ENCODE measurements at places on chromosomes 7 and 10.

- no peak for DNase-seq
Measured at GRCh38 chr7:95886501-95887090, 114.2 kb downstream of the DYNC1I1 start.

DNA sequence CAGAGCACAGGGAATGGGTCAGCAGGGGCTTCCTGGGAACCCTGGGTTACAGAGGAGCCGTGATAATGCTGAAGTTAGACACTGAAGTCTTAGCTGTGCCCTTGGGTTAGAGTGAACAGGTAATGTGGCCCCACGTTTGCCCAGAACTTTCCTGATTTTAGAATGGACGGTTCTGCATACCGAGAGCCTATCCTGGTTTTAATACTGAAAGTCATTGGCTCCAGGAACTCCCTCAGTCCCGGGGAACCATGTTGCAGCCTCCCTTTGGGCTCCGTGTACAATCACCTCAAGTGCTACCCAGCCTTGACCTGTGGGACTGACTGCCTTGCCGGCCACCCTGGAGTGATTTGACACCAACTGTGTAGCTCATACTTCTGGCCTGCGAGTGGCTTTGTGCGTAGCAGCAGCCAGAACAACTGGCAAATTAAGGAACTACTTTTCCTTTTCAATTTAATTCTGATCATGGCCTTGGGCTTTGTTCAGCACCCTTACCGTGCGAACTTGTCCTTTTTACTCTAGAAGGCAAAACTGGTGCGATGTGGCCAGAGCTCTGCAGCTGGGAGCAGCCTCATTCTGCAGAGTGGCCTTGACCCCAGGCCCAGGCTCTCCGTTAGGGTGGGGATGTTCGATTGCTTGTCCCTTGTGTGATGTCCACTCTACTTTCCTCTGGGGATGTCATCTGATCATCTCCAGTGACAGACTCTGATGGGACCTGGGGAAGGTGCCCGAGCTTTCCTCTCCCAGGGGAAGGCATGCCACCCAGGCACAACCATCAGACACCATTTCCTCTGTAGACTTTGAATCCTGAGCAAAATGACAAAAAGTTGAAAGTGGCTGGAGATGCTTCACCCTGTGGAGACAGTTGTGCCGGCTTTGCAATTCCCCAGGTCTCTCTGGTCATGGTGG lies 265.9 kb downstream of the GLRX3 start:
- DNase-seq = no peak

GRCh38 chr7:75945297-75946168 lies 30.6 kb downstream of the POR start:
- no peak for DNase-seq

DNA sequence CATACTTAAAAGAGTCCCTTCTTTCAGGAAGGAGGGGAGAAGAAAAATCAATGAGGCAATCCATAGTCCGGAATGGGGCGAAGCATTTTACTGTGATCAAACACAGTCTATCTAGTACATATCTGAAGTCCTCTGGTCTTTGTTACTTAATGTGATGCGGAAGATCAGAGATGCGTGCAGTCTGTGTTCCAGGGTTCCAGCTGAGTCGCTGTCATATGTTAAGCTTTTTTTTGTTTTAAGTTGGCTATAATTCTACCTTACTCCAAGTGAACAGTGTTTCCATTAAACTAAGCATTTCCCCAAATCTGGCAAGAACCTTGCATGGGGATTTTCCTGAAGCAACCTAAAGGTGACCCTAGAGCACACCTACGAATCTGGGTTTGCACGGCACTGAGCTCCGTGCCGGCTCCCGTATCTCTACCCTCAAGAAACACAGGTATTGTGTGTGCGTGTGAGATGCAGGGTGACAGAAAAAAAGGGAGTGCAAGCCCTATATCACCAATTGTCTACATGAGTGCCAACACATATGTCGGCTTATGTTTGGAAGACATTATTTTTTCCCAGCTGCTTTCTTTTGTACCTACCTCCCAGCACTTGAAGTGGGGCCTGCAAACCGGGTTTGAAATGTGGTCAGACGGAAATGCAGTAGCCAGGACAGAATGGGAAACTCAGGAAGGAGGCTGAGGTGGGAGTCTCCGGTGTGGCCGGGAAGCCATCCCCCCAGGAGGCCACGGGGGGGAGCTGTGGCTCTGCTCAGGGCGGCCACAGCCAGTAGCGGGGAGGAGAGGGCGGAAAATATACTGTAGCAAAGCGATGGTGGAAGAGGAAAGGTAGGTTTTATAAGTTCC lies 435.8 kb upstream of the MGMT start:
- peak; percentile 15 for DNase-seq

GRCh38 chr7:139680676-139681462 lies 96.9 kb downstream of the HIPK2 start:
- peak; percentile 90 for DNase-seq

DNA sequence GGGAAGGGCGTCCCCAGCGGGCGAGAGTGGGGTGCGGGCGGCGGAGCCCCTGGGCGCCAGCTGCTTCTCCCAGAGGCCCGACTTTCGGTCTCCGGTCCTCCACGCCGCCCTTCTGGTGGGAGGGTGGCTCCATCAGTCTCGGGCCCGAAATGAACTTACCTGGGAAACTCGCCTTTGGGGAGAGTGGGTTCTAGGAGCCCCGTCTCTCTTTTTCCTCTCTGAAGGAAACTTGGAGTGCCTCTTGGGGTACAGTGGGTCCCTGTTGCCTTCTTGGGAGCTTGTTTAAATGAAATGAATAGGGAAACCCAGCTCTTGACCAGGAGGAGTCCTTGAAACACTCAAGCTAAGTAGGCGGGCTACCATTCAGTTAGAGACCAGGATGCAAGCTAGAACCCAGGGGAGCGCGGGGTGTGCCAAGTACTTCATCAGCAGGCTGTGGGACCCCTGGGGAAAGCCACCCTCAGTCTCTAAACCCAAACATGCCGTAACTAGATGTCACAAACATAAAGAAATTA lies 1.3 kb downstream of the SLC26A4 start:
- no peak for DNase-seq

GRCh38 chr10:88657901-88658300 lies 6.3 kb upstream of the LIPF start:
- DNase-seq = no peak

- no peak for DNase-seq
Measured at GRCh38 chr7:131619336-131620305, 63.2 kb upstream of the PODXL start.

GRCh38 chr7:110645060-110645459 lies 445.9 kb upstream of the LRRN3 start:
- no peak for DNase-seq

- no peak for DNase-seq
Measured at GRCh38 chr7:33707427-33707826, 197.9 kb upstream of the BMPER start.

GRCh38 chr7:41416208-41416595 lies 286.7 kb downstream of the INHBA start:
- DNase-seq = no peak

GRCh38 chr7:45609180-45609579 lies 35.0 kb downstream of the ADCY1 start:
- no peak for DNase-seq

- DNase-seq = no peak
Measured at GRCh38 chr10:29100505-29100904, 188.4 kb upstream of the LYZL1 start.

DNA sequence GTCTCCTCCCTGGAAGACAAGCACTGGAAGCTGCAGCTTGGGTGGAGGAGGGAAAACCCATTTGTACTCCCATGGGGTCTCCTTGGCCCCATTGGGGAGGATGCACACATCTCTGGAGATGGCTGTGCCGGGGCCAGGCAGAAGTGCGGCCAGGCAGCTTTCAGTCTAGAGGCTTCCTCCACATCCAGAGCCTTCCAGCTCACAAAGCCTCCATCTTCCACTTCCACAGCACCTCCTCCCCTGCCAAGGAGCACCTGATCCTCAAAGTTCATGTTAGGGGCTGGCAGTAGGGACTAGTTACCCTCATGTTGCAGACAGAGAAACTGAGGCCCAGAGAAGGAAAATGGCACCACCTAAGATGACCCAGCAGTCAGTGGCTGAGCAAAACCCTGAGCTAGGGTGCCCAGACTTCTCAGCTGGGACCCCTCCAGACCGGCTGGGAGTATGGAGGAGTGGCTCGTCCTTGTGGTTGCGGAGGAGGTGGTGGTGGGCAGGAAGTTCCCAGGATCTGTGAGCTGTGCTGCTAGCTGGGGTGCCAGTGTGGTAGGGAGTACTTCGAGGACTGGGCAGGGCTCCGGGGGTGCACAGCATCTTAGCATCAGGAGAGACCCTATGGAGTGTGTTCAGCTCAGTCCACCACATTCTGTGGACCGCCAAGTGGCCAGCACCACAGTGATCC lies 44.2 kb downstream of the ADCYAP1R1 start:
- DNase-seq = no peak

DNA sequence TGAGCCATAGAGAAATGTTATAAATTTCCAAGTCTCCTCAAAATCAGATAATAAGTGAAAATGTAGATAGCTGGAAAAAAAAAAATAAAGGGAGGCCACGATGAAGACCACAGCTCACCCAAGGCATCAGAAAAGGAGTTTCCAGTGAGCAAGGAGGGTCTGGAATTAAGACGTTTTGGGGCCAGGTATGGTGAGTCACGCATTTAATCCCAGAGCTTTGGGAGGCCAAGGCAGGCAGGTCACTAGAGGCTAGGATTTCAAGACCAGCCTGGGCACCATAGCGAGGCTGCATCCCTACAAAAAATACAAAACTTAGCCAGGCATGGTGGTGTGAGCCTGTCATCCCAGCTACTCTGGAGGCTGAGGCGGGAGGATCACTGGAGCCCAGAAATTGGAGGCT lies 65.5 kb downstream of the ASB13 start:
- no peak for DNase-seq

GRCh38 chr7:105982388-105982787 lies 19.3 kb downstream of the CDHR3 start:
- DNase-seq = no peak

- no peak for DNase-seq
Measured at GRCh38 chr7:19094598-19095352, 22.7 kb downstream of the TWIST1 start.

GRCh38 chr7:70480927-70481569 lies 650.9 kb upstream of the GALNT17 start:
- DNase-seq = no peak

- DNase-seq = no peak
Measured at GRCh38 chr7:80335511-80336231, 176.2 kb downstream of the GNAT3 start.

DNA sequence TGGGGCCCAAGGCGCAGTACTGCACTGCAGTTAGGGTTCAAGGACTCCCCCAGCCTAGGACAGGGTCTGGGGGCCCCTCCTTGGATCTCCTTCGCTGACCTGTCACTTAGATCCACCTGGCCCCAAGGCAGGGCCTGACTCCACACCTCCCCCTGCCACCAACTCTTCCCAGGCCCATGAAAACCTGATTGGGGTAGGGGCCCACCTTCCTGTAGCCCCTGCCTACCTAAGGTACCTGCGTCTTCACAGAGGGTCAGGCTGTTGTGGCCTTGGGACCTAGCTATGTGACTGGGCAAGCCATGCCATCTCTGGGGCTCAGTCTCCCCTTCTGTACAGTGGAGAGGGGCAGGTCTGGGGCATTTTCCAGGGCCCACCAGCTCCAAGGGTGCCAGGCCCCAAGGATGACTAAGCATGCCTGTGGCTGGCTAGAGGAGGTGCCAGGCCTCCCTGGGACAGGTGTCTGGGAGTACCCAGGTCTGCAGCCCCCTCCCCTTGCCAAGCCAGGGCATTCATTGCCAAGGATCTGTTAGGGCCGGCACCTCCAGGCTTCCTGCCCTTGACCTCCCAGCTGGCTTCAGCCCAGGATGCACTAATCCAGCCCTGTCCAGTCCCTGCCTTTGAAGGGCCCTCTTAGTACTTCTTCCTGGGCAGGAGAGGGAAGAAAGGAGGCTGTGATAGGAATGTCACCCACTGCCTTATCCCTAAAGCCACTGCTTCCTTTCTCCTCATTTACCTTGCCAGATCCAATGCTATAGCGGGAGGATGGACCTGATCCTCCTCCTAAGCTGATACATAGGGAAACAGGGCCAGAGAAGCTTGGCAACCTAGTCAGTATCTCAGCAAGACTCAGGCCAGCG lies 1.3 kb downstream of the LIMK1 start:
- DNase-seq = no peak

GRCh38 chr10:12589291-12589690 lies 239.9 kb downstream of the CAMK1D start:
- DNase-seq = no peak

DNA sequence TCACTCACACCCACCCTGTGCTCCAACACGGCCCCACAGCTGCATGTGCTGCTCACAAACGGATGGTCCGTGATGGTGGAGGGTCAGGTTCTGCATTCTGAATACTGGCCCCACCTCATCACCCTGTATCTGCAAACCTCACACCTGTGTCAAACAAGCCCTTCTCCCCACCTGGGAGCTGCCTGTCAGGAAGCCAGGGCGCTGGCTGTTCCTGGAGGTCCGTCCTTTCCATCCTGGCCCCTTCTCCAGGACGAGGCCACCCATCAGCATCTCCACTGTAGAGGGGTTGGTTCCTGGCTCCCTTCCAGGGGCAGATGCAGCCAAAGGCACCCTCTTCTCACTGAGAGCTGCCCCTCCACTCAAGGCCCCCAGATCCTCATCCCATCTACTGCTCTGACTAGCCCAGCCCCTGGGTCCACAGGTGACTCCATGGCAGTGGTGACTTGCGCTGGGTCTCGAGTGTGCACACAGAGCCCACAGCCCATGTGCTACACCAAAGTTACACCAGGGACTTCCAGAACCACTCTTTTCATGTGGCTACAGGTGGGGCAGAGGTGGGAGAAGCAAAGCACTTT lies 229.4 kb downstream of the TNS3 start:
- no peak for DNase-seq

GRCh38 chr10:90195288-90195840 lies 494.0 kb downstream of the KIF20B start:
- DNase-seq = no peak

GRCh38 chr7:138729444-138729843 lies 28.3 kb upstream of the SVOPL start:
- no peak for DNase-seq

GRCh38 chr7:84821671-84822534 lies 365.0 kb downstream of the SEMA3D start:
- no peak for DNase-seq

GRCh38 chr7:87475359-87476178 lies at the start of gene ABCB4:
Gene ABCB4, minus strand, starts transcription at chr7:87475680. Its CDS starts 215 bp downstream, at chr7:87475465.
- DNase-seq = no peak

Data from SW 1271 (cell line).